ENCODE measurements at places on chromosomes 4 and X. TPM values are rescaled to one million over a fixed set of nuclear protein-coding genes. Genes with fewer than 3 reads are reported as not detected.

The ACE2 gene
- 0.20 TPM for total RNA-seq

The SORBS2 gene
- 18.1 TPM for total RNA-seq

The C4orf51 gene
- total RNA-seq, result not detected

The GUF1 gene
- total RNA-seq, result 15.4 TPM

The DCAF8L2 gene
- total RNA-seq, result not detected

The SPANXA1 gene
- not detected for total RNA-seq

The PNMA6E gene
- not detected for total RNA-seq

The ATP1B4 gene
- total RNA-seq, result not detected

The PNMA6A gene
- total RNA-seq, result 3.3 TPM

The WDR1 gene
- 523 TPM for total RNA-seq

The C4orf17 gene
- not detected for total RNA-seq

The CTAG1B gene
- total RNA-seq, result not detected

The HTR2C gene
- not detected for total RNA-seq

The RPL10 gene
- total RNA-seq, result 2,018 TPM

The USP17L30 gene
- total RNA-seq, result not detected

The JCHAIN gene
- total RNA-seq, result 0.13 TPM

The MTNR1A gene
- not detected for total RNA-seq

The STS gene
- 10.7 TPM for total RNA-seq

The GPM6B gene
- 16.8 TPM for total RNA-seq

The IL2RG gene
- total RNA-seq, result not detected

The RIBC1 gene
- 0.78 TPM for total RNA-seq

The CLCN4 gene
- total RNA-seq, result 5.1 TPM

The OCIAD1 gene
- 106 TPM for total RNA-seq

The NR3C2 gene
- total RNA-seq, result 1.4 TPM

The HSFX4 gene
- total RNA-seq, result not detected

The FAM236C gene
- not detected for total RNA-seq

The PDE6B gene
- total RNA-seq, result 0.39 TPM

The VCX gene
- not detected for total RNA-seq

The TRAM1L1 gene
- 1.8 TPM for total RNA-seq

The MAPK10 gene
- total RNA-seq, result 8.8 TPM

The GDPD2 gene
- not detected for total RNA-seq

The TMEM255A gene
- 0.07 TPM for total RNA-seq

The HERC5 gene
- 1.8 TPM for total RNA-seq

The DACH2 gene
- not detected for total RNA-seq

The NPNT gene
- total RNA-seq, result not detected

The RNF212 gene
- total RNA-seq, result 15.3 TPM

The SSX5 gene
- total RNA-seq, result not detected

The DCAF4L1 gene
- 0.13 TPM for total RNA-seq

The EPHA5 gene
- total RNA-seq, result 3.9 TPM

The CLNK gene
- total RNA-seq, result not detected

The SLC6A8 gene
- 56.2 TPM for total RNA-seq

The KLHL34 gene
- not detected for total RNA-seq

The FOXO4 gene
- total RNA-seq, result 9.6 TPM

The FAM9C gene
- not detected for total RNA-seq

The NALF2 gene
- not detected for total RNA-seq

The AFF1 gene
- total RNA-seq, result 20.6 TPM

The ZCCHC12 gene
- total RNA-seq, result not detected

The ACTRT1 gene
- total RNA-seq, result not detected

The NLRP2B gene
- total RNA-seq, result not detected

The SPATA4 gene
- 0.23 TPM for total RNA-seq

The CLGN gene
- 0.07 TPM for total RNA-seq

The SPACA5 gene
- total RNA-seq, result not detected

The GAGE12F gene
- total RNA-seq, result not detected

The CD40LG gene
- not detected for total RNA-seq

The SMARCA1 gene
- total RNA-seq, result 70.9 TPM

The IQSEC2 gene
- 8.7 TPM for total RNA-seq

The H2BW2 gene
- not detected for total RNA-seq

The KIT gene
- total RNA-seq, result 1.2 TPM

The RBMXL3 gene
- total RNA-seq, result not detected

All from smooth muscle cell of the pulmonary artery (primary cell).